ENCODE measurements at places on chromosomes 1 and 21.

GRCh38 chr21:35705888-35706287, 354.4 kb downstream of the SETD4 start:
- DNase-seq, result no peak

GRCh38 chr1:5990913-5991312, 1.3 kb downstream of the NPHP4 start:
- DNase-seq, result no peak

- no peak for DNase-seq
These were observed 185.9 kb downstream of the AK5 start for GRCh38 chr1:77467741-77468140.

DNA sequence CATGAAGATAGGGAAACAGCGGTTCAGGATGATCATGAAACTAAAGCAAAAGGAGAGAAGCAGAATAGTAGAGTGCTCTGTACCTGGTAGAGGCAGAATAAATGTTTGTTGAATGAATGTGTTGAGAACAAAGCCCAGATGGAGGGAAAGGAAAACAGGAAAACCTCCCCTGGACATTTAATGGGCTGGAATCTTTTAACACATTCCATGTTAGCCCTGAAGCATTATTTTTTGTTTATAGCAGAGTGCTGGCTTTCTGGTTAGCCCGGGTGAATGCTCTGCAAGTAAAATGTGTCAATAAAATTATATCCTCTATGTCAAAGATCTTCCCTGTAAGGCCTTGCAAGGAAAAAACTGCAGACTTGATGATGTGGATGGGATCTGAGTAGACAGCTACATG, 60.2 kb downstream of the ABCA4 start:
- DNase-seq, result no peak

DNA sequence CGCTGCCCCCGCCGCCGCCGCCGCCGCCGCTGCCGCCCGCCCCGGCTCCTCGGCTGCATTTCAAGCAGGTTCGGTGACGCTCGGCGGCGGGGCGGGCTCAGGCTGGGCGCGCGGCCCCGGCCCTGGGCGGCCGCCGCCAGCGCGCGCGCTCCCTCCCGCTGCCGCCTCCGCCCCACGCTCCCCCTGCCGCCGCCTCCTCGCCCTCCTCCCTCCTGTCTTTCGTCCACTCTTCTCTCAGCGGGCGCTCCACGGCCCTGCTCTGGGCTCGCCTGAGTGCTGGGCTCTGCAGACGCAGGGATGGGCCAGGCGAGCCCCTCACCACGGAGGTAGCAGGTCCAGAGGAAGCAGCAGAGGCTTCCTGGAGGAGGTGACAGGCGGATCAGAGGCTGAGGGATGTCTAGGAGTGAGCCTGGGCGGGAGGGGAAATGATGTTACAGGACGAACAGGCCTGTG, at the start of gene LRP8:
TSS of gene LRP8 (minus strand) at position 62 of the 453 bp plus-strand sequence. CDS start 158 bp downstream, outside the sequence.
- DNase-seq, result no peak

- DNase-seq, result no peak
These were observed 34.5 kb downstream of the DNAJC11 start for GRCh38 chr1:6667139-6667538.

DNA sequence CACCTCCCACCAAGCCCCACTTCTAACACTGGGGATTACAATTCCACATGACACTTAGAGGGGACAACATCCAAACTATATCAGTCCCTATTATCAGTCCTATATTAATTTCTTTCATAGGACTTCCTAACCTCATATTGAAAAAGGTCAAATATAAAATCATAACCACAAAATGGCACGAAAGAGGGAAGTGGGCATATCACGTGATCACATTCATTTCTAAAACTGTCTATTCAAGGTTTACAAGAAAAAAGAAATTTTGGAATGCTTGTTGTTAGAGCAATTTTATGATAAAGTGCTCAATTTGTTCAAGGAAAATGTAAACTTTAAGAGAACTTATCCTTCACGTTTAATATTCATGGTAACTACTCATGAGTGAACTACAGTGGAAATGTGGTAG, 13.2 kb upstream of the CDC7 start:
- DNase-seq, result no peak

- no peak for DNase-seq
These were observed 10.3 kb downstream of the PADI4 start for GRCh38 chr1:17318262-17318661.

All from left renal pelvis (tissue), 4 donors.